HEK293T (cell line): ENCODE measurements at places on chromosomes 6 and 20.

DNA sequence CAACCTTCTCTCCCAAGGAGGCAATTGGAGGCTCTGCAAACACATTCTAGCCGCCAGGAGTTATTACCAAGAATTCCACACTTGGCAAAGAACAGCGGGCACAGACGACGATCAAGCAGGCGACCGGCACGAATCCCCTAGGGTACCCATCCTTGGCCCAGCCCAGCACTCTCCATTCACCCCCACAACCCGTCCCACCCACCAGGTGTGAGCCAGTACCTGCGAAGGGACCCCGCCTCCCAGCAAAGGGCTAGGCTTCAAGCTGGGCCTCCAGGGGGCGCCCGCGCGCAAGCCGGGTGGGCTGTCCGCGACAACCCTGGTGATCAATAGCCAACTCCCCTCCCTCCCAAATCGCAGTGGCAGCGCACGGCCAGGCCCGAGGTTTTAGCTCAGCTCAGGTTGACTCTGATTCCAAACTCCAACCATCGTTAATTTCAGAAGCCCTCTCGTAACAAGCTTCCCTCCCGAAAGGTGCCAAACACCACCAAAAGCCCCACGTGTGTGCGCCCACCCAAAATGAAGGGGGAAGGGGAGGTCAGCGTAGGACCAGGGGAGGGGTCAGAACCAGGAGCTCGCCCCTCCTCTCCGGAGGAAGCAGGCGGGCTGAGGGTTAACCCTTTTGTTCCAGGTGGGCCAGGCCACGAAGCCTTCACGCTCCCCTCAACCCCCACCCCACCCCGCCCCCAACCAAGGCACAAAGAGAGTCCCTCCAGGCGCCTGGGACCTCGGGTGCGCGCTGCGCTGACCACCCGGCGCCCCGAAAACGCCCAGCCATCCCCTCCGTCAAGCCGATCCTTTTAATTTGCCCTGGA, 2.1 kb downstream of the SALL4 start:
- DNase-seq = peak; percentile 85

- DNase-seq = no peak
These were observed 477.8 kb downstream of the HACE1 start for GRCh38 chr6:104381907-104382306.

- DNase-seq = no peak
These were observed 79.6 kb downstream of the RPS12 start for GRCh38 chr6:132893772-132894490.

GRCh38 chr20:6044115-6044514, 9.7 kb downstream of the LRRN4 start:
- DNase-seq = no peak

GRCh38 chr20:20525756-20526155, 157.9 kb downstream of the INSM1 start:
- DNase-seq = no peak

GRCh38 chr6:66717801-66718200, 1010.8 kb upstream of the EYS start:
- no peak for DNase-seq

DNA sequence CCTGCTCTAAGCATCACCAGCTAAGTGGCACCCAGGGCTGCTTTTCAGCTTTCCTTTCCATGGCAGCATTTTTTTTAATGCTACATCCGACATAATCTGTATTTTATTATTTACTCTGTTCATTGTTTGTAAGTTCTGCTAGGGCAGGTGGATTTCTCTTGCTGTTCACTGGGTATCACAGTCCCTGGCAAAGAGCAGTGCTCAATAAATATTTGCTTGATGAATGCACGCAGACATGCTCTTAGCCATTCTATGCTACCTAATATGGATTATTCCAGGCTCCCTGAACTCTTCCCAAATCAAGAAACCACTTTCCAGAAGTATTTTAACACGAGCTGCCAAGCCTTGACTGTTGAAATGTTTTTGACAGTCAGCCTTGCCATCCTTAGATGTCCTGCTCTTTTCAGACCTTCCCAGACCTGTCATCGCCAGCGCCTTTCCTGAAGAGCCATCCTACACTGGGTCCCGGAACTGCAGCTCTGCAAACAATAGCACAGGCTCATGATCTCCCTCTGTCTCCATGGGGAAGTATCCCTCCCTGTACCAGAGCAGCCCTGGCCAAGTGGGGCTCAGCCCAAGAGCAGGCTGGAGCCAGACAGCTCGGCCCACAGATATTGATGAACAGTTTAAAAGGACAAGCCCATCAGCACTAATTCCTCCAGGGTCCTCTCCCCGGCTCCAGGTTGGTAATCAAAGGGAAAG, 136.5 kb upstream of the CDH4 start:
- no peak for DNase-seq

DNA sequence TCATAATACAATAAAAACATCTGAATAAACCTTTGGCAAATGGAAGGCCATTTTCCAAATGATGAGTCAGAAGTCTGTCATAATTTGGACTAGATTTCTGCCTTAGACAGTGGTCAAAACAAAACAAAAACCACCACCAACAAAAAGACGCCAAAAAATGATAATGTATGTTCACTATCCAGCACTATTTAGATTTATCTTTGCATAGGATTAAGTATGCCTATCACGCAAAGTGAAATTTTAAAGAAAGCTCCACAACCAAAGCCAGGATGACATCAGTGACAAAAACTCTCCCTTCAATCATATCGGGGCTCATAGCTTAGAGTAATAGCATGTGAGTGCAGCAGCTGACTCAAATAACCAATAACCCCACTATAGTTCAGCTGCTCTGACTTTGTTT, 201.9 kb downstream of the MOXD1 start:
- no peak for DNase-seq

DNA sequence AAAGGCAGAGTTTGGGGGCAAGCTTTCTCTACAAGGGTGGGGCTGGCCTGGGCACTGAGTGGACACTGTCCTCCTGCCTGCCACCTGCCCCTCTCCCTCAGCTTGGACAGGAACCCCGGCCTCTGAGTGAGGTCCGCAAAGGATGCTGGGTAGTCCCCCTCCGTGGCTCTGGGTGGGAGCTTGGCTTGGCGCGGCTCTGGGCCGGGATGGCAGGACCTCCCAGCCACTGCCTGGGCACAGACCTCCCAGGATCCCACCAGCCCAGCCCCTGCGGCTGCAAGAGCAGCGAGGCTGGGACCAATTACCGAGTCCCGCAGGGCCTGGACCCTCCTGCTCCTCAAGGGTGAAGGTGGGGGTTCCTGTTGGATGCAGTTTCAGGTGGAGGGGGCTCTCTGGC, 2.9 kb upstream of the SOX18 start:
- no peak for DNase-seq

- peak; percentile 95 for DNase-seq
These were observed at the start of gene ZBTB46 for GRCh38 chr20:63830841-63831588. TSS of gene ZBTB46 (minus strand) at chr20:63831264. CDS start at chr20:63790757, 40,507 bp downstream.

DNA sequence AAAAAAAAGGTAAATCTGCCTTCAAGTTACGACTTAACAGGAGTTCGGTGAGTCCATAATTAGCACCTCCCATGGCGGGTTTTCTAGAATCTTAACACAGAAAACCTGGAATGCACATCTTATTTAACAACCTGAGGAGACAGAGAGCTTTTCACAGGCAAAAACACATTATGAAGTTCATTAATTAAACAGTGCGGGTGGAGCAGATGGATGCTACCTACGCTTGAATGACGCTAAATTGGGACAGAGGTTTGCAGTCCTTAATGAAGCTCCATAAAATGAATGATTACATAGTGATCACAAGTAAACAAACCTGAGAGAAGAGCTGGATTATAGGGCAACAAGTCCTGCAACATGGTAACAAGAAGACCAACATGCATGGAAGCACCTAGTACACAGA, 81.0 kb downstream of the INSM1 start:
- no peak for DNase-seq

- DNase-seq = no peak
These were observed 1.8 kb downstream of the NFKBIE start for GRCh38 chr6:44263354-44264100.

GRCh38 chr6:163416557-163417253, 2.2 kb downstream of the QKI start:
- no peak for DNase-seq

DNA sequence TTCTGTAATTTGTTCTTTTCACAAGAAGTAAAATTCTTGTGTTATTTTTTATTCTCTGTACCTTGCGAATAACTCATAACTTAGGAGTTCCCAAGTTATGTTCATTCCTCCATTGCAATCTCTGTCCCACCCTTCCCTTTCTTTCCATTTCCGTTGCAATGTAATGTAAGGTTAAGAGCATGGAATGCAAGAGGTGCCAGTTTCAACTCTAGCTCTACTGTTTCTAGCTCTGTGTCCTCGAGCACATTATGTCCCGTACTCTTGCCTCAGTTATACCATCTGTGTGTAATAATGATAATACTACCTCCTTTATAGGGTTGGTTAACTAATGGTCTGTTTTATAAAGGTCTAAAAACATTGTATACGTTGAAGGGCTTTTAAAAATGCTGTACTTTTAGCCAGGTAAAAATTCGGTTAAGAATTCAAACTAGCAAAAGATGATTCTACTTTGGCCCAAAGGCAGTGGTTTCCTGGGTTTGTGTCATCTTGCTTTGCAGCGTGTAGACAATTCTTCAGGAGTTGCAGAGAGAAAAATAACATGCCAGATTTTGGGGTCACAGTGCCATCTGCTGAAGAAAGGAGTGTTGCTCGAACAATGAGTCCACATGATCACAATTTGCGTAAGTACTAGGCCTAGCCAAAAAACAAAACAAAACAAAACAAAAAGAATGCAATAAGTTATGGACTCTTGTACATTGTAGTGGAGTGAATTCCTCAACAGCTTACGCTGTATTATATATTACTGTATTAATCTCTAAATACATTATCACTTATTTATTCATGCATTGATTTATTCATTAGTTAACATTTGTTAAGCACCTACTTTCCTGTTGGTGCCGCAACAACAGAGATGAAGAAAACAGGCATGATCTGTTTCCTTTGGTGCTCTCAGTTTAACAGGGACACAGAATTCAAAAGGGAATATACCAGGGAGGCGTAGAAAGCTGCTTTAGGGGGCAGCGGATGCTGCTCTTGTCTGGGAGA, 10.0 kb upstream of the PFDN4 start:
- DNase-seq = no peak
